ENCODE measurements at places on chromosomes 3 and 15.

GRCh38 chr3:170712336-170712735 is 126.5 kb upstream of the SLC7A14 start:
- no peak for DNase-seq

GRCh38 chr3:134080761-134081160 is 51.0 kb upstream of the SLCO2A1 start:
- no peak for DNase-seq

GRCh38 chr15:69893863-69894262 is 203.9 kb downstream of the TLE3 start:
- DNase-seq: peak; percentile 41

DNA sequence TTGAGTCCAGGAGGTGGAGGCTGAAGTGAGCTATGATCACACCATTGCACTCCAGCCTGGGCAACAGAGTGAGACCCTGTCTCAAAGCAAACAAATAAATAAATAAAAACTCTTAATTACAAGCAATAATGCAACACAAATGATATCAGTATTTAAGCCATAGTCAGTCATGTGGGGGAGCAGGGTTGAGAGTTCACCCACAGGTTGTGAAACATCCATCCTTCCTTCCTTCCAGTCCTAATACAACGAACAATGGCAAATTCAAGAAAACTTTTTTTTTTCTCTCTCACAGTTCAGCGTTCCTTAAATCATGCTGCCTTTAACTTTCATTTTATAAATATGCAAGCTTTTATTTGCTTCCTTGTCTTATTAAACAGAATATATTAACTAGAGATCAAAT is 24.1 kb downstream of the ZNF592 start:
- DNase-seq: no peak

- no peak for DNase-seq
These were observed 48.4 kb downstream of the KLF13 start for GRCh38 chr15:31374986-31375385.

- DNase-seq: no peak
These were observed at the start of gene DAPK2 for GRCh38 chr15:64046421-64047153. Gene DAPK2, minus strand, starts transcription at chr15:64046485. Its CDS starts 6,224 bp downstream, at chr15:64040261.

DNA sequence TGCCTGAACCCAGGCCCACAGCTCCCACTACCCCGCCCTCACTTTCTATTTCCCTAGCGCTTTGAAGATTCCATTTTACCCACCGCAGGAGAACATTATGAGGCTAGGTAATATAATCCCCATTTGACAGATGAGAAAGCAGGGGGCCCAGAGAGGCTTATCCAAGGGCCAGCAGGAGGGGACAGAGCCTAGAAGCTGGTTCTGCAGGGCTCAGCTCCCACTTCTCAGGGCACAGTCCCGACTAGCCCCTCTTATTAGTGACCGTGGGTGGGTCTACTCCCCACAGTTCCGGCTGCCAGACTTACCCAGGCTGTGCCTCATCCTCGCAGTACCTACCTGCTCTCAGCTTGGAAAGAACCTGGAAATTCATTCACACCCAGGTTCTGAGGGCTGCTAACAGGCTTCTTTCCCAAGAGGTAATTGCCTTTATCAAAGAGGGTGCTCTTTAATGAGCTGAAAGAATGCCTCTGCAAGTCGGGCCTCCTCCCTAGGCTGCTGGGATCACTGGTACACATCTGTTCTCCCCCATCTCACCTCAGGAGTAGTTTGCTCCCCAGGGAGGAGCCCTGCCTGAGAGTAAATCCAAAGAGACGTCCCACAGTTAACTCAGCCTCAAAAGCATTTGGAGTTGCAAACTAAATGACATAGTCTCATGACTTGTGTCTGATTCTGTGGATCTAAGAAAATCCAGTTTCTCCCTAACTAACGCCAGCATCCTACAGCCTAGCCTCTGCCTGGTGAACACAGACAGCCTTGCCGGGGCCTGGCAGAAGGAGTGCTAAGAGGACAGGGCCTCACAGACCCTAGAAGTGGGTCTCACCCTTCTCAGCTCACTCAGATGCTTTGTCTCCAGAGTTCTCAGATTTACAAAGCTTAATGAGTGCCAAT is 125.0 kb downstream of the CHSY1 start:
- DNase-seq: peak; percentile 45

- no peak for DNase-seq
These were observed 790 bp downstream of the DUT start for GRCh38 chr15:48331796-48332641.

- no peak for DNase-seq
These were observed 2.9 kb downstream of the TLE3 start for GRCh38 chr15:70094690-70095311.

DNA sequence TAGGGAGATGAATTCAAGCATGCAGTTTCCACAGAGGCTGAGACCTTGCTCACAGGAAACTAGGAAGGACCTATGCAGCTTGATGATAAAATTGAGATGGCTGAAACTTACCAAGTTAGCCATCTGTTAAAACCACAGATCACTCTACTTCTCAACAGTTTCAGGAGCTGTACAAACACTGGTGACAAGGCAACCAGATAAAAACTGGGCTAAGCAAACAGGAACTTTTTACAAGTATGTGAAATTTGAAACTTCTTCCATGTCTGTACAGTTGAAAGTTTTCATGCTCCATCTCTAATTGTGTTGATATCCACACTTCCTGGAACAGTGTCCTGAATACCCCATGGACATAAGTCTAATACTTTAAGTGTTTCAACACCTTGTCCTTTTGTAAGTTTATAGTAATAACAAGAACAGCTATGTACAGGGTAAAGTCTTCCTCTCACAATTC is 78.2 kb downstream of the FAIM start:
- peak; percentile 85 for DNase-seq

All from AG04449 (cell line).